GM23248 (cell line): ENCODE measurements at places on chromosomes 4 and X.

GRCh38 chrX:136067966-136068365, 79.4 kb upstream of the FHL1 start:
- no peak for DNase-seq

DNA sequence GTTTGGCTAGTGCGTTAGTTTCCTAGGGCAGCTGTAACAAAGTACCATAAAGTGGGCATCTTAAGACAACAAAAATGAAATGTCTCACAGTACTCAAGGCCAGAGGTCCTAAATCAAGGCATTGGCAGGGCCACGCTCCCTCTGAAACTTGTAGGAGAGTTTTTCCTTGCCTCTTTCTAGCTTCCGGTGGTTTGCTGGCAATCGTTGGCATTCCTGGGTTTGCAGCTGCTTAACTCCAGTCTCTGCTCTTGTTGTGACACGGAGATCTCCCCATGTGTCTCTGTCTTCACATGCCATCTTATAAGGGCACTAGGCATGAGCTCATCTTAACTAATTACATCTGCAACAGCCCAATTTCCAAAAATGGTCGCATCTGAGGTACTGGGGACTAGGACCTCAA, 362.0 kb upstream of the BOD1L1 start:
- peak; percentile 42 for DNase-seq

DNA sequence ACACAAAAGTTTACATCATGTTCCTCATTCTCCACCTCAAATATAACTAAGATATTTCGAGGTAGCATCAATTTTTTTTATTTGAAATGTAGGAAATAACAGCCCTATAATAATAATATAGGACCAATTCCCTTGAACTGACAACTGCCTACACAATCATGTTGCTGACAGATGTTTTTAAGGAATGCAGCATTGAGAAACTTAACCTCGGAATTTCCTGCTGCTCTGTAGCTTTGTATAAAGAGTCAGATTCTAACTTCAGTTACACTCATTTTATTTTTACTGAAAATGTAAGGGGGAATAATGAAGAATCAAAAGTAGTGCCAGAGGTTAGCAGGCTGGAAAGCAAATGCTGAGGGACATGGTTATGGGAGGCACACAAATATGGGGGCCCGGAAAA, 235.8 kb downstream of the RBMX2 start:
- DNase-seq: peak; percentile 38

GRCh38 chr4:86015412-86016350, 344.2 kb downstream of the MAPK10 start:
- DNase-seq: peak; percentile 38

- DNase-seq: peak; percentile 71
Measured at GRCh38 chr4:73257651-73258435, 755 bp downstream of the ANKRD17 start.

DNA sequence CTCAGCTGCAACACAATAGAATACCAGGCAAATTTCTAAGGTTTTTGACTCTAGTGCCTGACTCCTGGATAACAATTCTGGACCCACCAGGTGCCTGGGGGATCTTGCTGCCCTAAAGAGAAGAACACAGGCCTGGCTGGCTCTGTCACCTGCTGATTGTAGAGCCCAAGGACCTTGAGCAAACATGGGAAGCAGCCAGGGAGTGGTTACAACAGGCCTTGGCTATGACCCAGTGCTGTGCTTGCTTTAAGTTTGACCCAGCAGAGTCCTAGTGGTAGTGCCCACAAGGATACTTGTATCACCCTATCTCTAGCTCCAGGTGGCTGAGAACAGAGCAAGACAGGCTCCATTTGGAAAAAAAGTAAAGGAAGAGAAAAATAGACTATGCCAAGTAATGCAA, 176.8 kb upstream of the DCAF12L2 start:
- no peak for DNase-seq

- peak; percentile 49 for DNase-seq
Measured at GRCh38 chrX:48071064-48071985, at the start of gene ZNF630. TSS of gene ZNF630 (minus strand) at chrX:48071640. CDS start at chrX:48066886, 4,754 bp downstream.
